ENCODE measurements at places on chromosomes 7 and 10.
A peak's percentile ranks its signal among the peaks of the same experiment; 100 is the strongest.

DNA sequence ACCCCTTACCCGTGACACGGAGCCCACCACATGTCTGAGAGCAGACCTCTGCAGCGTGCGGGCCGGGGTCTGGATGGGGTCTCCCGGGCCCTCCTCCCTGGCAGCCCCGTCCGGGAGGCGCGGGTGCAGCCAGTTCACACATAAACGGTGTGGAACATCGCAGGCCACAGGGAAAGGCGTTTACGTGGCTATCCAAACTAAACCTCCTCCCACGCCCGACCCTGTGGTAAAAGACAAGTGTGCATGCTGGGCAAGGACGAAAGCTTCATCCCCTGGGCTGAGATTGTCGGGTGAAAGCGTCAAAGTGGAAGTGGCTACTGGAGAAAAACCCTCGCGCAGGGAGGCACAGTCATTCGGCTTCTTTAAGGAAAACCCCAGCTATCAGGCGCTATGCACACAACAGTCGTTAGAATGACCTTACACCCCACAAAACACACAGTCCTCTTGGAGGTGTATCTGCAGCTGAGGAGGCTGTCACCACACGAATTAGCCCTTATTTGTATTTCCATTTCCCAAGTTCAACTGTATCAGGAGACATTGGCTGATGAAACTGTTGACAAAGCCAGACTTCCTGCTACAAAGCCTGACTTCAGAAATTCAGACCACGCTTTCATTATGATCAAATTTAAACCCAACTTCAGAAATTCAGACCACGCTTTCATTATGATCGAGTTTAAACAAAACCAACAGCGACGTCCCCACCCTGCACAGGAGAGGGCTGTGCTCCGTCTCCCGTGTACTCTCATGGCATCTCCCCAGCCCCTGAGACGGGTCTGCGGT, 15.3 kb downstream of the GPER1 start:
- DNase-seq: no peak

DNA sequence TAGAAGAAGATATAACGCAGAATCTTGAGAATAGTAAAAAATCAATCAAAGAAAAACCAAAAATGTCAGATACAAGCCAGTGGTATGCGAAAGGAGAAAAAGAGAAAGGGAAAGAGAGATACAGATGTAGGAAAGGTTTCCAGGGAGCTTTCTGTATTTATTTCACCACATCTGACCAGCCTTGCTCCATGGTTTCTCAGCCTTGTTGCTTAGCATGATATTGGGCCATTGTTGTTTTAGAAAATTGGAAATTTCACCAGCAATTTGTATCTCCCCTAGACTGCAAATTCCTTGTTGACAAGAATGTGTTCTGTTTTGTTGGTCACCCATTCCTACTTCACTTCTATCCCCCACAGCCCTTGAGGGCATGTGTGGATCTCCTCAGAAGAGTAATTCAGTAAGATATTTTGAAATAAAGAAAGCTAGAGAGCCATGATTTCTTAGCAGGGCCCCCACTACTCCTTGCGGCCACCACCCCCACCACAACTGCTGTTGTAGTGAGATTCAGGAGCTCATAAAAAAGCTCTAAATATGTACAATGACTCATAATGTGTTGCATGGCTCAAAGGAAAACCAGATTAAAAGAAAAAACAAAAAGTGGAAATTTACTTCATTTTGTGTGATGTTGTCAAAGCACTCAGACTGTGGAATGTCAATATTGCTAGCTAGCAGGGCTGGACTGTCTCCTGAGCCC, 138.7 kb downstream of the CHRM2 start:
- no peak for DNase-seq

DNA sequence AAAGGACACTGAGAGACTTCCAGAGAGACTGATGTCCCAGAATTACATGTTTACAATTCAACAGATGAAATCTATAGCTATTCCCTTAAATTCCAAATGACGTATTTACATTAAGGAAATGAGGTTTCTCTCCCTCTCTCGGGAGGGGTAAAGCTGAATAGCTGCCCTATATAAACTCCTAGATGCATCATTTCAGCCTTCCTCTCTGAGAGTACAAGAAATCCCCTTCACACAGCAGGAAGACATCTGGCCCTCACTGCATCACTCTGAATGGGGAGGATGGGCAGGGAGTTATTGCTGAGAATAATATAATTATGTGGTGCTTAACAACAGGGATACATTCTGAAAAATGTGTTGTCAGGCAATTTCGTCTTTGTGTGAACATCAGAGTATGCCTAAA, 11.0 kb downstream of the POT1 start:
- DNase-seq: no peak

DNA sequence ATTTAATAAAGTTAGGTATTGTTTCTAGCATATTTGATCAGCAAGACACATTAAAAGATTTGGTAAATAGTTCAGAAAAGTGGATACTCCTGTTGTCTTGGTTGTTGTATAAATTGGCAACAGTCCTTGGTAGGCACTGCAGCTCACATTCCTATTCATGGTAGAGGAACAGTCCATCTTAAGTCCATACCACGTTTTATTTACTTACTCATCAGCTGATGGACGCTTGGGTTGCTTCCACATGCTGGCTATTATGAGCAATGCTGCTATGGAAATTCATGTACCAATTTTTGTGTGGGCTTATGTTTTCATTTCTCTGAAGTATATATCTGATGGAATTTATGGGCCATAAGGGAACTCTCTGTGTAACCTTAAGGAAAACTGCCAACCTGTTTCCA, 43.3 kb downstream of the C10orf120 start:
- no peak for DNase-seq

DNA sequence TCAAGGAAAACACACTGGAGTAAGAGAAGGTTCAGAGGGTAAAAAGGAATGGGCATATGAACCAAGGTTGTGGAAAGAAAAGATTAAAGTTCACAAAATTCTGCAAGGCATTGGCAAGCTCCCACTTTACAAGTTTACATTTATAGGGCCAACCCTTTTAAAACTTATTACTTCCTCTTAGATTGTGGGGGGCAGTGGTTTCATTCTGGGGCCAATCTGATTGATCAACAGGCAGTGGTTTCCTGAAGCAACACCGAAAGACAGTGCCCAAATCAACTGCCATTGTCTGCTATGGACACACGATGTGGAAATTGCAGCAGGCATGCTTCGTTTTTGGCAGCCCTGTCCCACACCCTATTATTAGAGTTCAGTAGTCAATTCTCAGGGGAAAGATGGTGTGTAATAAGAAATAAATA, 154.0 kb downstream of the SGMS1 start:
- peak; percentile 66 for DNase-seq

DNA sequence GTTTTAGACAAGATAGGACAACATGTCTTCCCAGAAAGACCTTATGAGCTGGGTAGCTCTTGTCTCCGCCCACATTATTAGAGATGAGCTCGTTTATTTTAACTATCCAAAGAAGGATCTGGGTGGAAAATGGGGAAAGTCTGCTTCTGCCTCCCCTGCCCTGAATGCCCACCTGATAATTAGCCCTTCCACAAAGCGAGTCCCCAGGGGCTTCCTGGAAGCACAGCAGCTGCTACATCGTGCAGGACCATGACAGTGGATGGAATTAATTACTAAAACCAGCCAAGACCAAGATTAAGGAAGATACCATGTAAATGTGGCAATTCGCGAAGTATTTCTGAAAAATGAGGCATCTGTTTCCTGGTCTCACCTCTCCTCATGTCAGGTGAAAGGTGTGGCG, 374.4 kb downstream of the PAXIP1 start:
- no peak for DNase-seq

DNA sequence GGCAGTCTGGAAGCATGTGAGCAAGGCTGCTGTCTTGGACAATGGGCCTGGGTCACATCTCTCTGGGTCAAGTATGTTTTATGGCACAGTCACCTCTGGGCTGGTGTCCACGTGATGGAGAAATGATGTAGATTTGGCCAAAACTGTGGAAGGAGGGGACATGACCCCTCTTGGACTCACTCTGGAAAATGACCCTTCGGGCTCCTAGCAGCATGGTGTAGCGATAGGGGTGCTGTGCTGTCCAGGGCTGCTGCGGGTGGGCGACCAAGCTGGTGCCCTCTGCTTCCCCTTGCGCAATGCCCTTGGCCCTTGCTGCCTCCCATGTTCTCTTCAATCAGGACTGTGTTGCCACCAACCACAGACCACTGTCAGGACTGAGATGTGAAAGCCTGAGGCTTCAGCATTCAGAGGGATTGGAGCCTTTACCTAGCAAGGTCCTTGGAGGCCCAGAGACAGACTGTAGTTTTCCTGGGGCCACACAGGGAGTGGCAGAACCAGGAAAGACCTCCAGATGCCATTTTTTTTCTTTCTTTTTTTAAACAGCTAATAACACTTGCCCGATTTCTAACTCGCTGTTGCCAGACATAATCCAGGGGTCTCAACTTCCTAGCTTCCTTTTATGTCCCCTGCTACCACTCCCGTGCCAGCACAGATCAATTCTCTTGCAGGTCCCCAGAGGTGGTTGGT, 6.1 kb downstream of the CYP26A1 start:
- no peak for DNase-seq

DNA sequence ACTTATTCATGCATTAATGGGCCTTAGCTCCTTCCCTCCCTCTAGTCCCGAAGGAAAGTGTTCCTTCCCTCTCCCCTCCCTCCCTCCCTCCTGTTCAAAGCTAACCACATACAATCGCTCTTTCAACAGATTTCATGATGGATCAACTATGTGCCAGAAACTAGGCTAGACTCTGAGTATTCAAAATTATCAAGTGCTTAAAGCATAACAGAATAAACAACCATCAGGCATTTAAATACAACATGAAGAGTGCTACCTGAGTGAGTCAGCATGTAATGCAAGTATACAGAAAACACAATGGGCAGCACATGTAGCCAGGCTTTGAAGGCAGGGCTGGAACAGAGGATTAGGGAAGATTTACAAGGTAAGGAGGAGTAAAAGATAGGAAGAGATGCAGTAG, 11.3 kb downstream of the CHCHD3 start:
- no peak for DNase-seq

DNA sequence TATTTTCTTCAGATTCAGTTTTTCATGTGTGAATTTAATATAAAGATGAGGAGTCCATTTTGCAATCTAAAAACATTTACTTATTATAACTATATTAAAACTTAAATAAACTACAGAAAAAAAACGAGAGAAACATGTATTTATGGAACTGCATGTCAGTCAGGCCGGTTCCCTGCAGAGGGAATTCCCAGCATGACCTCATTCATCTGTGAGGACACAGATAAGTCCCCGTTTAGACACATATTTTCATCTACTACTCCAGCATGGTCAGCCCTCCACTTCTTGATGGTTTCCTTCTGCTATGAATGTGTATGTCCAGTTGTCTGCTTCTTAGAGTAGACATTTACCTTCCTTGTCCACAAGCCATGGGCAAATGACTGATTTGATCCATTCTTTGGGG, 339.1 kb downstream of the SEMA3D start:
- DNase-seq: no peak

GRCh38 chr10:49183596-49184542, 4.3 kb downstream of the TMEM273 start:
- peak; percentile 77 for DNase-seq

- no peak for DNase-seq
Measured at GRCh38 chr7:126040114-126041045, 1110.8 kb upstream of the POT1 start.

GRCh38 chr10:126455766-126456405, 67.6 kb upstream of the ADAM12 start:
- no peak for DNase-seq

GRCh38 chr7:46220066-46220630, 299.1 kb upstream of the IGFBP3 start:
- DNase-seq: no peak

DNA sequence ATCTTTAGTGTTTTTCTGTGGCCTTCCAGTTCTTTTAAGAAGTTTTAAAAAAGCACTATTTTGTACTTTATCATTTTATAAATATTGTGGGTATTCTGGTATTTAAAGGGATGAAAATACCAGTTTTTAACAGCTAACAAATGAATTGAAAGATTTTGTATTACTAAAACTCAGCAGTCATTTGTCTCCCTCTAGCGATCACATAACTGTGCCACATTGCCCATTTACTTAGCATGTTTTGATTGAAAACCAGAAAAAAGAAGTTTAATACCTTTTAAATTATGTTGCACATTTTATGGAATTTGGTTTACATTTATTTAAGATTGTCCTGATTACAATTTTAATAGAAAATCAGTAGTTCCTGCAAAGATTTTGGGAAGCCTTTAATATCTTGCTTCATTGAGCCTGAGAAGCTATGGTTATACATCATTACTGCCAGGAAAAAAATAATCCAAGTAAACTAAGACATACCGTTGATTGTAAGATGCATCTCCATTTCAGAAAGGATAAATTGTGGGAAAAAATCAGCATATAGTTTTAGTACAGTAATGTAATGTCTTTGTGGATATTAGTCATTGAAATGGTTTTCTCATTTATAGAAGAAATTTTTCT, 34.9 kb downstream of the TAX1BP1 start:
- peak; percentile 84 for DNase-seq

GRCh38 chr10:20254497-20254896, 438.3 kb downstream of the PLXDC2 start:
- DNase-seq: no peak

GRCh38 chr7:43584195-43584586, 1.3 kb downstream of the STK17A start:
- DNase-seq: peak; percentile 81

DNA sequence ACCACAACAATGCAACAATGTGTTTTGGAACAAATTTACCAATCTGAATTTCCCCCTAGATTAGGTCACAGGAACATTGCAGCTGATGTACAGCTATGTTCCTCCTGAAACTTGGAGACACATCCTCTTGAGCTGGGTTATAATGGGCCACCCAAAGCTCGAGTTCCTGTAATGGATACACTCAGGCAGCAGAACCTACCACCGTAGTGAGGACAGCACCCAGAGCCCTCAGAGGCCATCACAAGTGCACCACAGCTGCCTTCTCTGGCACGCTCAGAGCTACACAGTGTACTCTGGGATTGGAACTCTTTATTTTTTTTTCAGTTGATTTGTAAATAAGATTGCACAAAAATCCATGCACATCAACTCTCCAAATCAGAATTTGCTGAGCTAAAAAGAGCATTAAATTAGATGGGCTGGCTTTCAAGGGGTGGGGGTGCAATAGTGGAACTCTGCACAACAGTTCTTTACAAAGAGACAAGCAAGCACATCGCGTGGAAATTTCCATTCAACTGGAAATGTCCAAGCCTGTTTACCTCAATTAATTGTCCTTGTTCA, 56.7 kb downstream of the EGFR start:
- no peak for DNase-seq

GRCh38 chr10:132271458-132272230, 36.1 kb downstream of the STK32C start:
- no peak for DNase-seq

GRCh38 chr7:6232534-6232933, 39.9 kb downstream of the CYTH3 start:
- no peak for DNase-seq

- no peak for DNase-seq
Measured at GRCh38 chr10:58951746-58952145, 224.7 kb upstream of the PHYHIPL start.

Measured in Kasumi-1 (cell line).